A549 (cell line): ENCODE measurements at places on chromosomes 11 and 22.

- no peak for DNase-seq
These were observed 1493.6 kb downstream of the BRD1 start for GRCh38 chr22:48333816-48334735.

DNA sequence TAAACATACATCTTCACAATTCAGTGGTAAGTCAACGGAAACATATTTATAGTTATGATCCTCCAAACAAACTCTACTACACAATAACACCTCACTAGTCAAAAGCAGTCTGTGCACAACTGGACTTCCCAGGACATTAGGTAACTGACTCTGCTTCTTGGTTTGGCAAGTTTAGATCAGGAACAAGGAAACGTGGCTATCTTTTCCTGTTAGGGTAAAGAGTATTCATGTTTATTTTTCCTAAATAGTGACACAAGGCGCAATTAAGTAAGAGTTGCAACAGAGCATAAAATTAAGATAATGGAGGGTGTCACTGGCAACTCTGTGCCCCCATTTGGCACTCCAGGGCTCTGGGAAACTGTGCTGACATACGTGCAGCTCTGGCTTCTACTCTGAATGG, 70.2 kb upstream of the TP53AIP1 start:
- DNase-seq: no peak

- DNase-seq: no peak
These were observed 3.4 kb downstream of the PARVA start for GRCh38 chr11:12380565-12381325.

DNA sequence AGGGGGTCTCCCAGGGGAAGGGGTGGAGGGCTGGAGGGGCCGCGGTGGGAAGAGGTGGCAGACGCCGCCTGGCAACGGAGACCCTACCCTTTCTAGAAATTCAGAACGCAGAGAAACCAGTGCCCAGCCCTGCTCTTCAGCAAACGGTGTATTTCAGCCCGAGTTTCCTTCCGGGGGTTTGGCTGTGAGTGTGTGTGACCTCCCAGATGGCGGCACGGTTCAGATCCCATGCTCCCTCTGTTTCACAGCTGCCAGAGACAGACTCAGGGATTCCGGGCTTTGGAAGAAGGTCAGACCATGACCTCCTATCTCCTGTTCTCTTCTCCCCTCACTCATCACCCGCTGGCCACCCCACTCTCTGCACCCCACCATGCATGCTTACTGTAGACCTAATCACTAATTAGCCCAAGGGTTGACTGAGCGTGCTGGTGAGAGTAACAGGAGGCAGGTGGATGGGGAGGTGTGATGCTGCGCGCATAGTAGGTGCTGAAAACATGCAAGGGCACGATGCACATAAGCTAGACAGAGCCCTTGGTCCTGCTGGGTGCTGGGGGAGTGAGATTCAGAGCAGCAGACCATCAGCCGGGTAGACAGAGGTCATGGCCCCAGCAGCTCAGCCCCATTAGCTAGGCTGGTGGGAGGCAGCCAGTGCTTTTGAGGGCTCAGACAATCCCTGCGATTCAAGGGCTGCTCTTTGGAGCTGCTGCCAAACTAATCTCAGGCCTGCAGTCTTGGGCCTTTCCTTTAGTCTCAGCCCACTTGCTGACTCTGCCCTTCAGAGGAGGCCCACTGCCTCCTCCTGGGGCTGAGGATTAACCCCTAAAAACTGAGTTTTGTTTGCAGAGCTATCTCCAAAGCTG, 256.5 kb upstream of the CADM1 start:
- DNase-seq: no peak

DNA sequence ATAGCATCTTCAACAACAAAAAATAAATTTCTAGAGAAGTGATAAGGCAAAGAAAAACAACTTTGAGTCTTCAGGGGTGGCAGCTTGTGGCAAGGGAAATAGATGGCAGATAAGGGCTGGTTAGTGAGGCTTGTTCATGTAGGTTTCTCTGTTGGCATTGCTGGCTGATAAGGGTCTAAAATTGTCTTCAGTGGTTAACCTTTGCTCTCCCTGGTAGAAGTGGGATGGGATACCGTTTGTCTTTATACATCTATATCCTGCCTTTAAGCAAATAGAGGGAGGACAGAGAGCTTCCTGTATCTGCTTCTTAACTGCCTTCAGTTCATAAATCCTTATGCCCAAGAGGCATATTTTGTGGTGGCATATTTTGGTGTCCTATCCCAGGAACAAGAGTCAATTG, 57.1 kb downstream of the TRAF6 start:
- DNase-seq: no peak

DNA sequence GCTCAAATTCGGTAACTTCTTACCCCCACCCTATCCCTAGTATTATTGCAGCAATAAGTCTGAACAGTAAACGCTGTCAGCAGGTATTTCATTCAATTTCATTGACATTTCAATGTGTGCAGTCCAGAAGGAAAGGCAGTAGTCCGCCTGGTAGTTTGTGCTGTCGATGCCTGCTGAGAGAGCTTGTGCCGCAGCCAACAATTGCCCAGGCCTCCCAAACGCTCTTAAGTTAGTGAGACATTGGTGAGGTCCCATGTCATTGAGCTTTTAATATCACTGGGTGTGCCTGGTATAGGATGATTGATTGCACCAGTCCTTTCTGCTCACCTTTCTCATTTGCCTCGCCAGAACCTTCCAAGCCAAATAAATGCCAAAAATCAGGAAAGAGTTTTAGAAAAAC, 28.1 kb downstream of the ALKBH3 start:
- no peak for DNase-seq

DNA sequence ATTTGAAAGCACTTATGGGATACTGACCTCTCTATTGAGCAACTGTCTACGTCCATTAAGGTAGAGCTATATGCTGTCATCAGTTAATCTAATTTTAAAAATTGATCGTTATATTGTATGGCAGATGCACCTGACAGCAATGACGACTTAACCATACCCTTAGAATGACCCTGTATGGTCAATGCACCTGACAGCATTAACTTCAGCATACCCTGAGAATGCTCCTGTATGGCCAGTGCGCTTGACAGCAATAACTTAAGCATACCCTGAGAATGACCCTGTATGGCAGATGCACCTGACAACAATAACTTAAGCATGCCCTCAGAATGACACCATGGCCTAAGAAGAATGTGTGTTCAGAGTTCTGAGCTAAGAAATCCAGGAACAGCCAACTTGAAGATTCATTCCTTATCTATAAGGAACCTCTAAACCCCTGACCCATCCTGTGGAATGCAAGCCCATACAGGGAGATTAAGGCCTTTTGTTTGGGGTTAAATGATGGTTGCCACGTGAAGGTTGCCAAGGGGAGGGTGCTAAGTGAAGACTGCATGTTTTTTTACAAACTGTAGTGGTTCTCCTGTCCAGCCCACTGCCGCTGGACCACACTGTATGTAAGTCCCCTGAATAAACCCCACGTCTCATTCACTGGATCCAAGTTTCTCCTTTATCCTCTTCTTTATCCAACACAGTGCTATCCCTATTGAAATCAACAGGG, 138.3 kb downstream of the GUCY1A2 start:
- no peak for DNase-seq

DNA sequence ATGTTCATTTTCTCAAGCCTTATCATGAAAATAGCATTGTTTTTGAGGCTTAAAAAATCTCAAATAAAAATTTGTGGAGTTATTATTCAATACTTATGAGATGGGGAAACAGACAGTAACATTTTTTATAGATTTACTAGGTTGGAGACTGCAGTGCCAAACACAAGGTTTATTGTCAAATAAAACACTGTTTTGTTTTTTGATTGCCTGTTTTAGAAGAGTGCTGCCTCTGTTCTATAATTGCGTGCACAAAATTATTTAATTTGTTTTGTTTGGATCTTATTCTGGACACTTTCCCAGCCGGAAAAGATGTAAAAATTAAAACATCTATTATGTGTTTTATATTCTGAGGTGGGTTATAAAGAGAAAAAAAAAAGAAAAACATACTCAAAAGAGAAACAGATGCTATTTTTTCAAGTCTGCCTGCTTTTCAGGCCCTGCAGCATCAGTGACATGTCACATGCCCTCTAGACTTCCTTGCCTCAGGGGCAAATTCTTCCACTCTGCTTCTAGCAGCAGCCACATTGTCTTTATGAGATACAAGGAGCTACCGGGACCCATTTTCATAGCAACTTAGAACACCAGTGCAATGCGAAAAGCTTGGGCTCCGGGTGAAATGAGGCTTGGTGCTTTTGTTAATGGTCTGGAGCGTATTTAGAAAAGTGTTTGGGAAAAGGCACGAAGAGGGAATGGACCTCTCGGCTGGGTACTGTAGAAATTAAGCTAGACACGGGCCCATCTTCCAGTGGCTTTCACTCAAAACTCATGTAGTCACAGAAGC, 77.5 kb downstream of the EFCAB6 start:
- no peak for DNase-seq

GRCh38 chr11:122750049-122750448, 88.3 kb upstream of the CRTAM start:
- DNase-seq: no peak

DNA sequence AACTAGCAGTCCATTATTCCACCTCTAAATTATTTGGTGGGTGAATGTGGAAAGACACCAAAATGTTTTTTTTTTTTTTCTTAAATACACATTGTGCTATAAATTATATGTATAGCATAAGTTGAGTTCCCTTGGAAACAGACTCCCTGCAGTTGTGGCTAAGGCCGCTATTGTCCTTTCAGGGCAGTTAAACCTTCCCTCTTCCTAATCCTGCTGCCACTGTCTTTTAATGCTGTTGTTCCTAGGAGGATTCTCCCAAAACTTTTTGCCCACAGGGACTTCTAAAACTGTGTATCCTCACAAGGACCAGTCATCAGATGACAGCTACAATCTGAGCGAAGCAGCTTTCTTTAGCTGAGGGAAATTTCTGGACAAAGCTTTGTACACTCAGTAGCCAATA, 478.9 kb upstream of the CHORDC1 start:
- no peak for DNase-seq

GRCh38 chr22:42972649-42973535, 42.1 kb downstream of the PACSIN2 start:
- DNase-seq: no peak

DNA sequence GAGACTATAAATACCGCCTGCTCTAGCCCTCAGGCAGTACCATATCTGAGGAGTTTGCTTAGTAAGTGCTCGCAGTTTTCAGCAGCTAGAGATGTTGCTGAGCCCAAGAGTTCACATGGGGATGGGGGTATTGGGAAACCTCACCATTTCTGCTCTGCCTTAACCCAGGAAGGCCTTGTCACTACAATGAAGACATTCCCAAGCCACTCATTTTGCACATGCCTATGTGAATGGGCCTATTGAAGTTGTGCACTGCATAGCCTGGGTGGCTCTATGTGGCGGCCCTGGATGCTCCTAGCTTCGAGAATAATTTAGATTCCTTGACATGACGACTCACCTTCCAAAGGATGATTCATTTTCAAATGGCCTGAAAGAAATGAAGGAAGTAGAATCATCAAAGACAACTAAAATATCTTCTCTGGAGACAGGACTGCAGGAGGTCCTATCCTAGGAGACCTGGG, 163.4 kb downstream of the ADAMTS15 start:
- peak; percentile 61 for DNase-seq

DNA sequence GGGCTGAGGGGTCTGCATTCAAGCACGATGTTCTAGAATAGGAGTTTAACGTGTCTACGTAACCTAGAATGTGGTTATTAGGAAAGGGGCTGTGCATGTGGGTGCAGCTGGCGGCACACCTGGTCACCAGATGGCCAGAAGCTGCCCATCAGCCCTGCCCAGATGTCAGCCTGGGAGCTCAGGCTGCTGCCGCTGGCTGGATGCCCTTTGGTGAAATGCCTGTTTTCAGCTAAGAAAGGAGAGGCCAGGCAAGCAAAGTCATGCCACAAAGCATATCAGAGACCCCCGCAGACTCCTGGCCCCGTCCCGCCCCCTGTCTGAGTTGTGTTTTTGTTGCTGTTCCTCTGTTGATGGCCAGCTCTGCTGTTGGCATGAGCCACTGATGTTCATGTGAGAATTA, 11.3 kb upstream of the ADORA2A start:
- no peak for DNase-seq

GRCh38 chr11:74011360-74012073, 2.6 kb upstream of the UCP3 start:
- no peak for DNase-seq

GRCh38 chr22:31106001-31106571, 1.3 kb downstream of the SELENOM start:
- peak; percentile 19 for DNase-seq

DNA sequence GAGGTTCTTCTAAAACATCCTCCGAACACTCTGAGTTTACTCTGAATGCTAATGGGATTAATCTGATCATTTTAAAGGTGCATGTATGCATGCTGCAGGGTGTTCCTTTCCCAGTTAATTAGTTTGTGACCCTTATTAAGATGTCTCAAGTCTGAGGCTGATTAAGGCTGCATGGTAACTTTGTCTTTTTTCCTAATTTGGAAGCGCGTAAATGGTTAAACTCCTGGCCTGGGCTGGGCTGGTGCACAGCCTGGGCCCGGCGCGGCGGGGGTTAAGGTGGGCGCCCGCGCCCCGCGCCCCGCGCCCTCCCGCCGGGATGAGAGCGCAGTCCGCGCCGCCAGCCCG, 539.7 kb downstream of the NTM start:
- DNase-seq: no peak

GRCh38 chr22:24153353-24153752, 27.9 kb upstream of the SUSD2 start:
- no peak for DNase-seq

GRCh38 chr11:57772562-57772961, 11.0 kb downstream of the CTNND1 start:
- DNase-seq: no peak

- no peak for DNase-seq
These were observed 16.3 kb downstream of the HTR3A start for GRCh38 chr11:113991170-113991569.

- DNase-seq: no peak
These were observed 240.1 kb downstream of the ST3GAL4 start for GRCh38 chr11:126595560-126595959.

DNA sequence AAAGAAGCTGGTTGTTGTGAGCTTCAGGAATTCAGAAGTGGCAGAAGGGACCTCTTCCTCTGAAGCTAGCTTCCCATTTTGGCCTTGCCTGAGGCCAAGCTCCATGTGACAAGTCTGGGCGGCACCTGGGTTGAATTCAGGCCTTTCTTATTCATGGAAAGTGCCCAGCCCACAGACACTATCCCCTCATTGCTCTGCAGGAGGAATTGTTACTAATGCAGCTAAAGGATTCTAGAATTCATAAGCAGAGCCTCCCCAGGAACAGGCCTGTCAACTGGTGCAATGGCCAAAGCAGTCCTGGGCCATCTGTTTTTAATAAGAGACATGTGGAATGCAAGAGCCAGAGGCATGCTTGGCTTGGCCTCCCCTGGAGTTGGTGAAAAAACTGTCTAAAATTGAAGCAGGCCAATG, 71.4 kb downstream of the SLC1A2 start:
- DNase-seq: no peak
